Thoracic aorta (tissue), 2 donors: ENCODE measurements at places on chromosomes 4 and X.

- no peak overlapping the region for H3K27ac ChIP-seq
- H3K4me3 ChIP-seq = no peak overlapping the region
- no peaks in the 10 kb centered on the region for H3K36me3 ChIP-seq
- no peaks in the 10 kb centered on the region for H3K4me1 ChIP-seq
Measured at GRCh38 chr4:178414042-178414441, 971.8 kb upstream of the AGA start.

GRCh38 chr4:156321203-156321602 lies 367.5 kb upstream of the CTSO start:
- H3K4me3 ChIP-seq = no peak overlapping the region
- H3K27ac ChIP-seq = no peak overlapping the region
- H3K27me3 ChIP-seq = no peaks in the 10 kb centered on the region
- DNase-seq = no peak
- H3K36me3 ChIP-seq = no peaks in the 10 kb centered on the region
- no peaks in the 10 kb centered on the region for H3K4me1 ChIP-seq

DNA sequence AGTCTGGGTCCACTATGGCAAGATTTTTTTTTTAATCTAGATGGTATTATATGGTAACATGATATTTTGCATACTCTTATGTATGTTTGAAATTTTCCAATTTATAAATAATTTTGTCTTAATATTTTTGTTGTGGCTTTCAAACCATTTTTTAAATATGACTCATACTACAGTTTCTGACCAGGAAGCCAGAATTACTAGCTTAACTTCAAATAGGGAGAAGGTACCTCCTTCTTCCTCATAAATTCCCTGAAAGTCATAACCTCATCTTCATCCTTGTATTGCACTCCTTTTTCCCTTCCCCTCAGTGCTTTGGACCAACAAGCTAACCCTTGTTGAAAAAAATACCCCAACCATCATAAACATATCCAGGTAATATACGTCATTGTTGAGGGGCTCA lies 21.6 kb downstream of the ARAP2 start:
- no peaks in the 10 kb centered on the region for H3K36me3 ChIP-seq
- H3K4me3 ChIP-seq = no peak overlapping the region
- no peaks in the 10 kb centered on the region for H3K4me1 ChIP-seq
- no peak overlapping the region for H3K27ac ChIP-seq
- DNase-seq = no peak

DNA sequence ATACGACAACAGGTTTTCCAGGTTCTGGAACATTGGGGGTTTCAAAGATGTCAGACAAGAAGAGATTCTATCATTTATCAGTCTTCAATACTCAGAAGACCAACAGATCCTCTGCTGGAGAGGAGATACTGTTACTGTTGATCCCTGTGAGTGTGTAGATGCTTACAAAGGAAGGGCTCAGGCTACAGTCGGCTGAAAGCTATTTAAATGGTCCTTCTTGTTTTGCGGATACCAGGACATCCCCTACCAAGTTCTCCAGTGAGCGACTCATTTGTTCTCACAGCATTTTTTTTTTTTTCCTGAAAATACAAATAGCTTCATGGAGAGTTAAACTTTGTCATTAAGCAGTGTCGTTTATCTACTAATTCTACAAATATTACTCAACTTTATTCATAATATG lies 201.6 kb downstream of the CAMK2D start:
- H3K27ac ChIP-seq = no peak overlapping the region
- H3K27me3 ChIP-seq = no peaks in the 10 kb centered on the region
- no peak for DNase-seq
- H3K4me1 ChIP-seq = peaks cover 3% of the 10 kb centered on the region
- H3K36me3 ChIP-seq = no peaks in the 10 kb centered on the region

- peak overlapping the region; percentile 84 for H3K4me3 ChIP-seq
- H3K4me1 ChIP-seq = peaks cover 17% of the 10 kb centered on the region
- H3K27ac ChIP-seq = no peak overlapping the region
- DNase-seq = no peak
- H3K36me3 ChIP-seq = no peaks in the 10 kb centered on the region
Measured at GRCh38 chr4:151409470-151410313, 716 bp downstream of the FHIP1A start.
